ENCODE measurements at places on chromosomes 12 and 14.
A peak's percentile ranks its signal among the peaks of the same experiment; 100 is the strongest.

DNA sequence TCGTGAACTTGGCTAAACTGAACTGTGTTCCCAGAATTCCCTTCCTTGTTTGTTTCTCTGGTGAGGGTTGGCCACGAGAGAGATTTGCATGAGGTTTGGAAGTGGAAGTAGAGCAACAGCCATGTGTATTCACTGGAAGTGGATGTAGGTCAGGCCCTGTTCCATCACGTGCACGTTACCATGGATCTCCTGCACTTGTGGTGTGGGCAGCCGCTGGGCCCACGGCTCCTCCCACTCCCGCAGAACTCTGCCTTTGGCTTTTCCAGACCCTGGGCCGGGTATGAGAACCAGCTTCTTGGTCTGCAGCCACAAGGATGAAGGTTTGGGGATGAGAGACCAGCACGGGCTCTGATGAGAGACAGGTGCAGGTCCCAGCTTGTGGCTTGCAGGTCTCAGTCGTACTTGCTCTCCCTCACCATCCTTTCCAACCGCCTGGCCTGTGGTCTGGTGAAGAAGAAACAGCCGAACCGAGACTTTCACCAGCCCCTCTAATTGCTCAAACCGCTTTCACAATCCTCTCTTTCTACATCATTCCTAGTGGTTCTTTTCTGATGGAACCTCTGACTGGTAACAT lies 94.9 kb downstream of the DUSP16 start:
- DNase-seq = no peak

- no peak for DNase-seq
Measured at GRCh38 chr14:69553252-69553651, 21.4 kb downstream of the CCDC177 start.

DNA sequence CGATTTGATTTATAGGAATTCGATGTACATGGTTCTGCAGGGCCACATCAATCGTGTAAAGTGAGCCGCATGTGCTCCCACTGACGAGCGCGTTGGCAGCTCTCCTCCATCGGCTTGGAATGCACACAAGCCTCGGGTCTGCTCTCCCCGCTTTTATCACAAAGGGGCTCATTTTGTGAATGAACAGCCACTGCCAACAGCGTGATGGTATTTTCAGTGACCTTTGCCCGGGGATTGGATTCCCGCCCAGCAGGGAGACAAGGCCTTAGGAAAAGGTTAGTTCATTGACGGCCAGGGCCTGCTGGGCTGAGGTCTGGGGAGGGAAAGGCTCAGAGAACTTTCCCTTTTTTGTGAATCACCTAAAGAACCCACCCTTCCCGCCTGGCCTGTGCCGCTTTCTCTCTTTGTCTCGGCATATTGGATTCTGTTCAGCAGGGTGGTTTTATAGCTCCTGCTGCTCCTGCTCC lies 232.1 kb downstream of the MSRB3 start:
- DNase-seq = peak; percentile 74

DNA sequence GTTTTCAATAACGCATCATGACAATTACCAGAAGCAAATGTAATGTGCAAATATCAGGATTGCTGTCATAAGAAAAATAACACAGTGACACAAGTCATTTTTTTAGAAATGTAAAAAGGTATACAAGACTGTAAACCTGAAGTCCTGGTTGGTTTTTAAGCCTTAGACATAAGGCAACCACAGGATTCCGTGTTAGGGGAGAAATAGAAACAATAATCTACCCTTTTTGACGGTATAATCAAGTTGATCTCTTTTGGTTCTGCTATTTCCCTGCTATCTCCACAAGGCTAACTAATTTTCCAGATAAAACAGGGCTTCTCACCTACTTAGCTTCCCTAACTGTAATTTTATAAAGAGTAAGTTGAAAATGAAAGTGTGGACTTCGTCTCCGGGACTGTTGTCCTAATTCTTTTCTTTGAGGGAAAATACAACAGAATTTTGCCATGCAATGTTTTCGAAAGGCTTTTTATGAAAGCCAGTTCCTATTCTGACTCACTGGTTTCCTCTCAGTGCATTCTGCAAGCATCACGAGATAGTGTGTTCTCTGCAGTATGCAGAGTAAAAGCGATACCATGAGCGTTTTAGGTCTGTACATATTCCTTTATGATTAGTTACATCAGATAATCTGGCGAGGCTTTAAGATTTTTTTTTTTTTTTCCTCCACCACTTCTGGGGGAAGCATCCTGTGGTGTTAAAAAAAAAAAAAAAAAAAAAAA lies 10.6 kb downstream of the MYO1H start:
- DNase-seq = no peak

GRCh38 chr14:34770901-34771300 lies 56.5 kb upstream of the CFL2 start:
- DNase-seq = no peak

GRCh38 chr12:94098466-94098865 lies 49.9 kb upstream of the PLXNC1 start:
- DNase-seq = no peak

DNA sequence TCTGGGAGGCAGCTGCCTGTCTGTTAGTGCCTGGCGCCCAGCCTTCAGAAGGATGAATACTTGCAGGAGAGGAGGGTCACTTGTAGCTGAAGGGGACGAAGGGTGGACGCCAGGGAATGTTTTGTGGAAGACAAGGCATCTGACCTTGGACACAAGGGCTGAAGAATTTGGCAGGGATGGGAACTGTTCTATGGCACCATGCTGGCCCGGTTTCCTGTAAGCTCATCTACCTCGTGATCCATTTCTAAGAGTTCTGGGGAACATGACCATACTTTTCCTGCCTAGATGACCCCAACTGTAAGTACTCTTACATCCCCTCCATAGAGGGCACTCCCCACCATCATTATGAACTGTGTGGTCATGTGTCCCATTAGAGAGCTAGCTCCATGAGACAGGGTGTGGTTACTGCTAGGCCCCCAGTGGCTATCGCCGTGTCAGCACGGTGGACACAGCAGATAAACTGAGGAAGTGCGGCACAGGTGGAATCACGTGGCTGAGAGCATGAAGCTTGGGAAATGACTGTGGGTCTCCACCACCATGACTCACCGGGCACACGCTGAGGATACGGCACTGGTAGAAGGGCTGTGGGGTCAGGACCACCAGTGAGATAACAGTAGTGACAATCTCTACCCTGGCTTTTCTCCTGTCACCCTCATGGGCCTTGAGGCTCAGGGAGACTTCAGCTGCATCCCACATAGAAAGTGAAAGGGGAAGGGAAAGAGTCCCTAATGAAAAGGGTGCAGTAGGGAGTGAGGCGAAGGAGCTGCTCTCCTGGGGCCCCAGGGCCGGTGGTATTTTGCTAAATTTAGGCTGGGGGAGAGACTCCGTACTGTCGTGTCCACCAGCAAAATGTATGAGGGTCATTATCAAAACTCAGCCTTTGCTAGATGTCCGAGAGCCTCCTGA lies 252.6 kb downstream of the FOXN3 start:
- DNase-seq = no peak

GRCh38 chr12:84136862-84137367 lies 775.7 kb downstream of the SLC6A15 start:
- no peak for DNase-seq

GRCh38 chr14:68728342-68729106 lies 64.3 kb downstream of the ZFP36L1 start:
- no peak for DNase-seq

All from left forelimb (tissue), 1 donor.